ENCODE measurements at places on chromosomes 13 and 19. TPM values are rescaled to one million over a fixed set of nuclear protein-coding genes. Genes with fewer than 3 reads are reported as not detected.

DNA sequence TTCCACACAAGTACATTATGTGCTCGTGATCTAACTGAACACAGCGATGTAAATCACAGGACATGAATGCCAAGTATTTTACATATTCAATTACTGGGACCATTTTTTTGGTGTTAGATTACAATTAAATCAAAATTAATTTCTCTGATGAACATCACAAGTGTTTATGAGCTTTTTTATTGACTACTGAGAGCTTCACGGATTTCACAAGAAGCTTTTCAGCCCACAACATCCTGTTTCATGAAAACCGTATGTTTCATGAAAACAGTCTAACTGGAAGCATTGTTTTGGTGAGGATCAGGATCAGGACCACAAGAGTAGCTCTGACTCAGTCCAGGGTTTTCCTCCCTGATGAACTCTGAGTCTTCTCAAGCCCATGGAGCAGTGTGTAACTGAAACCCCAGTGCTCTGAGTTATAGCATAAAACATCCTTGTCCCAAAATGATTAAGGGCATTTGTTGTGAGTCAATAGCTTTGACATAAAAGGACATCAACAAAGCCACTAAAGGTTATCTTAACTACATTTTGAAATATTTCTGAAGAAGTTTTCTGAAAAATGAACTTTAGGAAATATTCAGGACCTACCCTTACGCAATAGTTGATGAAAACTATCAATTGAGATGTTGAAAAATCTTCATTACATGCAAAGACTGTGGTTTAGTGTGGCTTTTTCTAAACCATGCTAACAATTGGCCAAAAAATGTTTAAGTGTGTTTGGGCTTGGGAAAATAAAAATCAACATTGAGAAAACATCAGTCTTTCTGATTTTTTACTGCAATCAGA lies 49.3 kb downstream of the UFM1 start:
- DNase-seq: no peak

- DNase-seq: no peak
Observed at GRCh38 chr13:50999641-51000040, 90.0 kb downstream of the RNASEH2B start.

GRCh38 chr13:100131863-100132574 lies 43.1 kb downstream of the PCCA start:
- DNase-seq: no peak

DNA sequence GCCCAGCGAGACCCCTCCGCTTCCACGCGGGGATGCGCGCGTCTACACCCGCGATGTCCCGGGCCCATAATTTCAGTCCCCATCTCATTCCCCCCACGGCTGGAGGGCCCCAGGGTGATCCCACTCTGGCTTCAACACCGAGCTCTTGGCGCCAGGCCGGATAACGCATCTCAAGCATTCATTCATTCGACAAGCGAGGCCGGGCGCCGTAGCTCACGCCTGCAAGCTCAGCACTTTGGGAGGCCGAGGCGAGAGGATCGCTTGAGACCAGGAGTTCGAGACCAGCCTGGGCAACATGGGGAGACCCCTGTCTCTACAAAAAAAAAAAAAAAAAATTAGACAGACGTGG lies 5.9 kb downstream of the ANGPTL6 start:
- DNase-seq: no peak

DNA sequence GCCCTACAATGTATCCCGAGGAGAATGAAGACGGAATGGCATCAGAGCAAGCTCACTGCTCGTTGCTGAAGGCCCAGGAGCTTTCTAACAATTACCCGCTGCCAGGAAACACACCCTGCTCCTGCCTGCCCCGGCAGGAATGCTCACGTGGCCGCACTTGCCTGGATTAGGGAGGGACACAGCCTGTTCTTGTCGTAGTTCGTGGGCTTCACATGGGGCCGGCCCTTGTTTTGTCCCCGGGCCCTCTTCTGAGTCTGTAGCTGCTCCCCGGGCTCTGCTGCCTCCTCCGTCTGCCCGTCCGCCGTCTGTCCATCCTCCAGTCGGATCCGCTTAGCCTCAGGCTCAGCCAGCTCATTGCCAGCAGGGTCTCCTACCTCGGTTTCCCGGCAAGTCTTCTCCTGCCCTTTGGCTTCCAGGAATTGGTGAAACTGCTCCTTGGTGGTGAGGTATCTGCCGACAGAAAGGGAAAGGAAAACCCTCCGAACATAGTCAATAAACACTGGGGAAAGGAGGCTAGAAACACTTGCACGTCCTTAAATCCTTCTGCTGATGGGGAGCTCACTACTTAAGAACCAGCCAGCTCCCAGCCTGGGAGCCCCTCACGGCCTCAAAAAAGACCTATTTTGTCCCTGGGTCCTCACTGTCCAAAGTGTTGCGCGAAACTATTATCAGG lies 941 bp downstream of the DUS3L start:
- DNase-seq: no peak

GRCh38 chr13:44748439-44748838 lies 172.3 kb upstream of the TSC22D1 start:
- no peak for DNase-seq

DNA sequence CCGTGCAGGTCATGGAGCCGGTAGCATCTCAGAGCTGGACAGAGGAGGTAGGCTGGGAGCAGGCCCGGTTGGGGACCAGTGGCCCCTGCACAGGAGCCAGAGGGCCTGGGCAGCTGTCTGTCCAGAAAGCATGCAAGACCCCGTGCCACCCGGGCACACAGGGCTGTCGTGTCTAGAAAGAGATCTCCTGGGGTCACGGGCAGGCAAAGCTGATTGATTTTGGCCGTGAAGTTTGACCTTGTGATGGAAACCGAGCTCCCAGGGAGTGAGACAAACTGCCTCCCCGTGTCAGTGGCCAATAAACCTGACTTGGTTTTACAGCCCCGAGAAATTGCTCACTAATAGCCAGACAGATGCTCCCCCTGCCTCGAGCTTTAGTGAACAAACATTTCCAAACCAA lies 98.8 kb downstream of the KDM4B start:
- no peak for DNase-seq

DNA sequence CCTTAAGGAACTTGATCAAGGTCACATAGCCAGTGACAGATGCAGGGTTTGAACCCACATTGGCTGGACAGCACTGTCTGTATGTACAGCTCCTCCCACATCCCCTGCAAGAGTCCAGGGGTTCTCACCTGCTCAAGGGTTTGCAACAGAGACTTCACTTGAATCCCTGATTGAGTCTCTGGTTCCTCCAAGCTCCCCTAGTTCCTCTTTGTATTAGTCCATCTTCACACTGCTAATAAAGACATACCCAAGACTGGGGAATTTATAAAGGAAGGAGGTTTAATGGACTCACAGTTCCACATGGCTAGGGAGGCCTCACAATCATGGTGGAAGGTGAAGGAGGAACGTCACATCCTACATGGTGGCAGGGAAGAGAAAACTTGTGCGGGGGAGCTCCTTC lies 72.8 kb upstream of the CLDN10 start:
- no peak for DNase-seq

DNA sequence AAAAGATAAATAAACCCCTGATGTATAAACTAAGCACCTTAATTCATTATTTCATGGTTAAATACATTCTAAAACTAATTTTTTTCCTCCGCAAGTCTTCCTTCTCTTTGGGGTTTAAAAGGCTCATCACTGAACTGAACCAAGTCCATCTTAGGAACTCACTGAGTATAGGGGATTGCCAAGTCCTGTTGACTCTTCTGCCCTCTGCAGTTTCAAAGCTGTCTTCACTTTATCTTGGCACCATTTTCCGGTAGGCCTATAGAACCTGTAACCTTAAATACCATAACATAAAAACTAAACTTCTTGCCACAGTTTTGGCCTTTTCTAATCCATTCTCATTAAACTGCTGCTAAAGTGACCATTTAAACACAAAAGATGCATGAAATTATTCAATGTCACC lies 66.5 kb upstream of the USPL1 start:
- no peak for DNase-seq

GRCh38 chr13:100597253-100597652 lies 8.7 kb upstream of the GGACT start:
- DNase-seq: no peak

DNA sequence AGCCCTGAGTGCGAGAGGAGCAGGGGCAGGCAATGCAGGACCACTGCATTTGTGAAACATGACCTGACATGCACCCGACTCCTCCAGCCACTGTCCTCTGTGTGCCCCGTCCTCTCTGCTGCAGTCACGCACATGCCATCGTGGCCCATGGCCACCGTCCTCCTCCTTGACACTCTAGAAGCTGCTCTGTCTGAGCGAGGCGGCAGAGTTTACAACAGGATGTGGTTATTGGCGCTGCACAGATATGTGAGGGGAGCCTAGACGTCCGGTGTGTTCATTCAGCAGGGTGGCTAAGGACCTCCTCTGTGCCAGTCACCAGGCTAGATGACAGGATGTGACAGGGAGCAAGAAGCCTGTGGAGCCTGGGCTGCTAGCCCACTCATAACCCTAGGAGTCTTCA lies 277.8 kb downstream of the FOXO1 start:
- DNase-seq: no peak

- no peak for DNase-seq
Observed at GRCh38 chr19:4541114-4541805, 1.4 kb upstream of the LRG1 start.

- DNase-seq: no peak
Observed at GRCh38 chr19:18045307-18046050, 37.5 kb downstream of the ARRDC2 start.

- peak; percentile 87 for DNase-seq
Observed at GRCh38 chr19:8631425-8631819, 989 bp downstream of the NFILZ start.

DNA sequence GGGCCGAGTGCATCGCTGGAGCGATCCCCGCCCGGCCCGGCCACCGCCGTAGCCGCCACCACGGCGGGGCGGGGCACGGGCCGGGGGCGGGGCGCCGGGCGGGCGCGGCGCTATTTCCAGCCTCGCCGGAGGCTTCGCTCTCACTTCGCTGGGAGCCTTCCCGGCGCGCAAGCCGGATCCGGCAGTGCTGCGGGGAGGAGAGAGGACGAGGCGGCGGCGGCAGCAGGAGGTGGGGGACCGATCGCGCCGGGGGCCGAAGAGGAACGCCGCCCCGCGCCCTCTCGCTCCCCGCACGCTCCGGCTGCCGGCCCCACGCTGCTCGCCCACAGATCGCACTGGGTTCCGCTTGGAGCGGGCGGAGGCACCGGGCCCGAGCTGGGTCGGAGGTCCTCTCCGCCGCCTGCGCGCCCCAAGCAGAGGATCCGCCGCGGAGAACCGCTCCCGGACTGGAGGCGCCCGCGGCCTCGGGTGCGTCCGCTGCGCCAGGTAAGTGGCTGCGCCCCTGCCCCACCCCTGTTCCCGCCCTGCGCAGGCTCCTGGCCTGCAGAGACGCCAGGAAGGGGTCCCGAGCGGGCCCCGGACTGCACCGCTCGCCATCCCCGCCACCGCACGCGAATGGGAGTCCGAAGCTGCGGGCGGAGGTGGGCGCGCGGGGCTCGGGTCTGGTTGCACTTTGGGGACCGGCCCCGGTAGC lies at the start of gene CHST8:
Gene CHST8 (plus strand): TSS at position 143 of the 694 bp plus-strand sequence. CDS start 67,309 bp downstream, outside the sequence.
- DNase-seq: no peak

GRCh38 chr13:111323950-111324651 lies 3.7 kb downstream of the TEX29 start:
- DNase-seq: no peak

GRCh38 chr19:46076951-46077814 lies 36.4 kb upstream of the IGFL4 start:
- no peak for DNase-seq

Gene KLK14
- total RNA-seq: not detected

Gene WDR88
- not detected for total RNA-seq

Gene PRKCG
- total RNA-seq: 0.21 TPM

Gene LENG9
- 11.0 TPM for total RNA-seq

Gene RGL3
- total RNA-seq: 1.1 TPM

Gene TEKTIP1
- 0.97 TPM for total RNA-seq

Data from osteocyte (in vitro differentiated cells).